Esophagus (tissue), 2 donors: ENCODE measurements at places on chromosomes 7 and 10. TPM values are rescaled to one million over a fixed set of nuclear protein-coding genes. Genes with fewer than 3 reads are reported as not detected.

ZCWPW1 gene
- polyA plus RNA-seq, result 2.8 TPM

NPC1L1 gene
- polyA plus RNA-seq, result 0.07 TPM

IRF5 gene
- polyA plus RNA-seq, result 10.6 TPM

EBLN1 gene
- not detected for polyA plus RNA-seq

CAV2 gene
- polyA plus RNA-seq, result 13.9 TPM

TAS2R41 gene
- polyA plus RNA-seq, result not detected
